ENCODE measurements at places on chromosomes 2 and 18.

DNA sequence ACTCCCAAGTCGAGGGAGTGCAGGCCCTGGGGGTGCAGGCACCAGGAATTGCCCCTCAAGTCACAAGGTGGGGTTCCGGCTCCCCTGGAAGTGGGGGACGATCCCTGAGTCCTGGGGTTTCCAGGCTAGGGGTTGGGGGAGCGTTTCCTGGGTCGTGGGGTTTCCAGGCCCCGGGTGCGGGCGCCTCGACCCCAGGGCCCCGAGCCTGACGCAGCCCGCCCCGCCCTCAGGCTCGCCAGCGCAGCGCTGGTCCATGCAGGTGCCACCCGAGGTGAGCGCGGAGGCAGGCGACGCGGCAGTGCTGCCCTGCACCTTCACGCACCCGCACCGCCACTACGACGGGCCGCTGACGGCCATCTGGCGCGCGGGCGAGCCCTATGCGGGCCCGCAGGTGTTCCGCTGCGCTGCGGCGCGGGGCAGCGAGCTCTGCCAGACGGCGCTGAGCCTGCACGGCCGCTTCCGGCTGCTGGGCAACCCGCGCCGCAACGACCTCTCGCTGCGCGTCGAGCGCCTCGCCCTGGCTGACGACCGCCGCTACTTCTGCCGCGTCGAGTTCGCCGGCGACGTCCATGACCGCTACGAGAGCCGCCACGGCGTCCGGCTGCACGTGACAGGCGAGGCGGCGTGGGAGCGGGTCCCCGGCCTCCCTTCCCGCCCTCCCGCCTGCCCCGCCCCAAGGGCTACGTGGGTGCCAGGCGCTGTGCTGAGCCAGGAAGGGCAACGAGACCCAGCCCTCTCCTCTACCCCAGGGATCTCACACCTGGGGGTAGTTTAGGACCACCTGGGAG is 12.0 kb downstream of the SIGLEC15 start:
- peak; percentile 41 for DNase-seq

GRCh38 chr18:59416818-59417217 is 57.8 kb upstream of the LMAN1 start:
- no peak for DNase-seq

DNA sequence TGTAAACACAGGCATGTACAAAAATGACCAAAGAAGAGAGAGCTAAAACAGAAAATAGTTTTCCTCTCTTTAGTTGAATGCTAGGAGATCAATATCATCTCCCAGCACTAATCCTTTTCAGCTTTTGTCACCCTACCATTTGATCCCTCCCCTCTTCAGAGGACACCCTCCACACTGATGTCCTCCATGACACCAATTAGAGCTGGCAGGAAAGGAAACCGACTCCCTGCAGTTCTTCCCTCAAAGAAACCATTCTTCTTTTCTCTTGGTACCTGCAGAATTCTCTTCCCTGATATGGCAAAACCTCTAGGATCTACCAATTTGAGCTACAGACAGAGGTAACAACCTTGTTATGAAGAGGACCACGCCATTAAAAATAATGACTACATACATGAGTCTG is 5.3 kb downstream of the EPB41L3 start:
- no peak for DNase-seq

DNA sequence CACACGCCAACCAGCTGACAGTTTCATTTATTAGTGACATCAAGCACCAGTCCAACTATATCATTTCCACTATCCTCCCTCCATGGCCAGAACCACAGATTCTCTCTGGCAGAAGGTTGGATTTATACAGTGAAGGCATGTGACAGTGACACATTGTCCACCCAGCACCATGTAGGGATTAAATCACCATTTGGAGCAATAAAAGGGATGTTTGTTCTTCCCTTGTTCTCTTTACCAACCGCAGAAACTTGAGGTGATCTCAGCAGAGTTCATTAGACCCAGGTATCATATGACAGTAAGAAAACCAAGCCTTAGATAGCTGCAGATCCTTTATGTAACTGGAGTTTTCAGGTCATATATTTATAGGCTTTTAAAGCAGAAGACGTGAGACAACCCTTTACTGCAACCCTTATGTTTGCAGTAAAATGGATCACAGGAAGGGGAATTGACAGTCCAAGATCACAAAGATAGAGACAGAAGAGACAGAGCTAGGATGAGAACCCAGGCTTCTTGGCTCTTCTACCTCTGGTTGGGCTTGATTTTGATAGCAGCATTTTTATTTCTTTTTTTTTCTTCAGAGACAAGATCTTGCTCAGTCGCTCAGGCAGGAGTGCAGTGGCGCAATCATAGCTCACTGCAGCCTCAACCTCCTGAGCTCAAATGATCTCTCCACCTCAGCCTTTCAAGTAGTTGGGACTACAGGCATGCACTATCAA is 80.1 kb downstream of the XDH start:
- DNase-seq: no peak

- no peak for DNase-seq
Measured at GRCh38 chr2:154425994-154426393, 272.5 kb upstream of the KCNJ3 start.

- DNase-seq: no peak
Measured at GRCh38 chr2:219533930-219534661, 9.5 kb downstream of the CHPF start.

- DNase-seq: no peak
Measured at GRCh38 chr2:238484522-238485452, 58.1 kb downstream of the ASB1 start.

DNA sequence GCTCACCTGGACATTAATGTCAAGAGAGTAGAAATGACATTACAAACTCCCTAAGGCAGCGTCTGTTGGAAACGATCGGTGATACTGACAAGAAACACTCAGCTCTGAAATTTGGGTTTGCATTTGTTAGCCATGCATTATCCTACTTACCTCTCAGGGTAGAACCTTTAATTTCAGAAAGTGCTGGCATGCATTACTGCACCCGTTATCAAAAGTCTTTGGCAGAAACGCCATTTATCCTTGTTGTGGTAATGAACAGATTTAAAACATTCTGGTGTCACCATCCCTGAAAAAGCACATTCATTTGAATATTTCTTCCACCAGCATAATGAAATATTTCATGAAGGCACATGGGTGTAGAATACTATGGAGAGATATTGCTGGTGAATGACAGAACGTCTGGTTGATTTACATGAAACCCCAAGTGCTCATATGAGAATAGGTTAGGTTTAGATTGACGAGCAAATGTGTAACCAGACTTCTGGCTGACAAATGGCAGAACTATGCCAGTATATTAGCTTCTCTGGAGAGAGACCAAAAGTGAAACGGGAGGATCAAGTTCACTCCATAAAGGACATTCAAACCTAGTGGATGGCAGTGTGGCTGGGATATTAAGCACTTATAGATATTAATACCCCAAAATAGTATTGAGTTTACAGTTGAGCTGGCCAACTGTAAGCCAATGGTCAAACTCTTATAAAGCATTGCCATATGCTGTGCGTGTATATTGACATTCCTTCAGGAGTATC is 53.5 kb upstream of the ITGB6 start:
- peak; percentile 68 for DNase-seq

- no peak for DNase-seq
Measured at GRCh38 chr2:156518138-156518537, 82.0 kb downstream of the GPD2 start.

DNA sequence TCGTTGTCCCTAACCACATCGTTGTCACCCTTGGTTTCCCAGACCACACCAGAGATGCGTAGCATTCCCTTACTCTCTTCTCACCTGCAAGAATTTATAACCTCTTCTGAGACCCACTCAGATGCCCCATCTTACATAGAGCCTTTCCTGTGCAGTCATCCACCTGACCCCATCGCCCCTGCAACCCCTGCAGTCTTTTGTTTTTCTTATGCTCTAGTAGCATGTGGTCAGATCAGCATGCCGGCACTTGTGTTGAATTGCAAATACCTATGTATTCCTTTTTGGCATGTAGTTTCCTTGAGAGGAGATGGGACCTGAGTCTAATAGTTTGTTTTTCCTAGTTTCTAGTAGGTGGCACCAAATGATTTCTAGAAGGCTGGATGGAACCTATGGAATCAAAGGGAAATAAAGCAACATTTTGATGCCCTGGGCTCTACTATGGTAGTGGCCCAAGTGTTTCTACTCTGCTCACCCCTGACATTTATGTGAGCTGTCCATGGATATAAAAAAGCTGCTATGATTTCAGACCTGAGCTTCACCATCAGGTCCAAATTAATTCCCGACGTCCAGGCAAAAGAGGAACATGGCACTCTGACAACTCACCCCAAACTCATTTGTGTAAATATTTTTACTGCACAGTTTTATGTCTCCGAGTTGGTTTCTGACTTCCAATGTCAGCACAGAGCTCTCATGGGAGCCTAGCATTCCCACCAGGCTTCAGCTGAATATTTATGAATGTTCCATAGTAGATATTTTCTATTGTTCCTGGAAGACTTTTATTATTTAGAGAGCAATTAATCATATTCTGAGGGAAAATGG is 143.6 kb downstream of the RNF144A start:
- DNase-seq: no peak

DNA sequence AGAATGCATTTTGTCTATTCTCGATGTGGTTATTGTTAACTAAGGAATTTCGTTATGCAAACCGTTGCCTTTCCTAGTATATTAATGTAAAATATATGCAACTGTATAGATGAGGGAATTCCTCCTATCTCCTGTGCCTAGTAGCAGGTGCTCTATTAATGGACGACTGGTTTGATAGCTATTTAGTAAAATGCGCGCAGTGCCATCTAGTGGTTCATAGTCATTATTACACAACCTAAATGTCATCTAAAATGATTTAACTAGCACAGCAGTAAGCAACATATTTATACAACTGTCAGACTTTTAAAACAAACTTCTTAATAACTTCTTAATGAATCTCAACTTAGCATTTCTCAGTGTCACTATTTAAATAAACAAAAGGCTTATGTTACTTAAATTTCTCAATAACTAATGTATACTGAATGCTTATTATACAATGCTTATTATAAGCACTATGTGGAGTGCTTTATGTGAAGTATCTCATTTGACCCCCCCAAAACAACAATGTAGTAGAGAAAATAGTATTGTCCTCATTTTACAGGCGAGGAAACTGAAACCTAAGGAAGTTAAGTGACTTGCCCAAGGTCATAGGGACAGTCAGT is 77.9 kb downstream of the DTNA start:
- peak; percentile 55 for DNase-seq

DNA sequence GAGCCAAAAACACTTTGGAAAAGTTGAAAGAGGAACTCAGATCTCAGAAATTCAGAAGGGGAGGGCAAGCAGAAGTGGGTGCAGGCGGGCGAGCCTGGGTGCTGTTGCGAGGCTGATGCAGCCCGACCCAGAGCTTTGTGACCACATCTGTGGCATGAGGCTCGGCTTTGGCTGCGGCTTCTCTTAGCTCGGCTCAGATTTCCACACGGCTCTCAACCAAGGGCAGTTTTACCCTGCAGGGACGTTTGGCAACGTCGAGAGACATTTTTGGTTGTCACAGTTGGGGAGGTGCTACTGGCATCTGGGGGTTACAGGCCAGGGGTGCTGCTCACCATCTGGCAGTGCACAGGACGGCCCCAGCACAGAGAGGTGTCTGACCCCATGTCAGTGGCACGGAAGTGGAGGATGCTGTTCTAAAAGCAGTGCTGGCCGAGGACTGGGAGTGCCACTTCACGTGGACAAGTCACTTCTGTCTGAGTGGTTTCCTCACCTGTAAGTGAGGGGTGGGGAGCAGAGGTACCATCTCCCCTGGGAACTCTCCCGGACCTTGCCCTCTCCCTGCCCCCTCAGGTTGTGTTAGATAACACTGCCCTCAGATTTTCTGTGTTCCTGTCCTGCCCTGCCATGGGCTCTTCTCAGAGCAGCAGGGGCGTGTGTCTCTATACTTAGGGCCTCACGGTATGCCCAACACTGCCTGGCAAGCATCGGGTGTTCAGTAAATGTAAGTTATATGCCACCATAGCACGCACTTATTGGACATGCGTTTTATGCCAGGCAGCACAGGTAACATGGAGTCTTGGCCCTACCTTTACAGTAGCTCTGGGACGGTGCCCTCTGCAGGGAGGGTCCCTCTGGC is 48.7 kb upstream of the FAHD2A start:
- DNase-seq: no peak

GRCh38 chr2:15383695-15384350 is 177.3 kb downstream of the NBAS start:
- DNase-seq: no peak

DNA sequence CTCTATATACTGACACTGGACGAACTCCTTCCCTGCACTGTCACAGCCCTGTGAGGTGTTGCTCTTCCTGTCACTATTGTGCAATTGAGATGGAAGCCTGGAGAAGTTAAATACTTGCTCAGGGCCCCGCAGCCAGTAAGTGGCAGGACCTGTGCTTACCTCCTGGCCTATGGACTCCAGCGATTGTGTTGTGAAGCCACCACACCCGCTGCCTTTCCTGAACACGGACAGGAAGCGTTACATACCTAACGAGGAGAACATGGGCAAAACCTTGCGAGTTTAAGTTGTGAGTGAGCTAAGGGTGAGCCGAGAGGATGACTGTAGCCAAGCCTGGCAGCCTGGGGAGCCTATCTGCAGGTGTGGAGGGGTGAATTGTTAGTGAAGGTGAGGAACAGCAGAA is 26.1 kb downstream of the RAB31 start:
- DNase-seq: no peak

- peak; percentile 73 for DNase-seq
Measured at GRCh38 chr2:71716697-71717624, 263.6 kb downstream of the DYSF start.

GRCh38 chr2:33288011-33288410 is 188.4 kb upstream of the RASGRP3 start:
- DNase-seq: no peak

DNA sequence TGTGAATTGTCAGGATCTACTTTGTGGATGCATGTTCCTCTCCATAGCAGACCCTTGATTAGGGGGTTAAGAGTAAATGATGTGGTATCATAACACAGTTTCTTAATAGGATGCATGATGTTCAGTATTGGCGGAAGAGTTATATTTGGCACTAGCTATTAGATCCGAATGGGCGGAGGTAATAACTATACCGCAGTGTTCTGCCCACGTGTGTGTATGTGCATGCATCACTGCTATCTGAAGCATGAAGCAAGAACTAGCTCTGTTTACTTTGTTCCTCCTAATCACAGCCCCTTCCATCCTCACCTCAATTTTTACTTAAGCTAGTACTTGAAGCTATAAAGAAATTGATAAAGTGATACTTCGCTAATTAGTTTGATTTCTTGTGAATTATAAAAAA is 159.6 kb upstream of the NOSTRIN start:
- no peak for DNase-seq

DNA sequence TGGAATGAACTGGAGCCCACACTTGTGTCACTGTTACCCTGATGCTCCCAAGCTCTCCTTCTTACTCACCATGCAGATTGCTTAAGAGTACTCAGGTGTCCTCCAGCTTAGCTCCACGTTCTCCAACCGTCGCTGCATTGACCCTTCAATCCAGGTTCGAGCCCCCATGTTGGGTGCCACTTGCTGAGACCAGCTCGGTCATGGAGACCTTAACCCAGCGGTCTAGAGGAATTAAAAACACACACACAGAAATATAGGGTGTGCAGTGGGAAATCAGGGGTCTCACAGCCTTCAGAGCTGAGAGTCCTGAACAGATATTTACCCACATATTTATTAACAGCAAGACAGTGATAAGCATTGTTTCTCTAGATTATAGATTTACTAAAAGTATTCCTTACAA is 229.1 kb upstream of the APCDD1 start:
- no peak for DNase-seq

Measured in fibroblast of upper back skin (primary cell).